ENCODE measurements at places on chromosomes 5 and 9.

GRCh38 chr9:111648066-111648465 lies 13.3 kb upstream of the GNG10 start:
- DNase-seq: no peak

DNA sequence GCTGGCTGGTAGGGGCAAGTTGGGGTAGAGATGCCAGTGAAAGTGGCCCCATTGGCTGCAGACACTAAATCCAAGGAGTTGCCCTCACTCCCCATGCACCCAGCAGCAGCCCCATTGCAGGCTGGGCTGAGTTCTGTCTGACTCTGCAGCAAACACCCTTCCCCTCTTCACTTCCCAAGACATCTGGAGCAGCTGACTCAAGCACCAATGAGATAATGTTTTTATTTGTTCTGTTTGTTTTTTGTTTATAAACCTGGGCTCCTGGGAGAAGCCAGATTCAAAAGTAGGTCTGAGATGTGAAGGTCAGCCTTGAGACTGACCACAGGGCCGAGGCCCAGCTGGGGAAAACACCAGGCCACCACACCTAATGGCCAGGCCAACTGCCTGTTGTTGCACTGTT lies 545.9 kb upstream of the KLF4 start:
- DNase-seq: no peak

GRCh38 chr5:141478321-141478945 lies 2.7 kb downstream of the PCDHGC3 start:
- DNase-seq: no peak

GRCh38 chr5:2901096-2901495 lies 149.6 kb upstream of the IRX2 start:
- no peak for DNase-seq

GRCh38 chr5:59327191-59327980 lies 566.1 kb downstream of the PDE4D start:
- no peak for DNase-seq

DNA sequence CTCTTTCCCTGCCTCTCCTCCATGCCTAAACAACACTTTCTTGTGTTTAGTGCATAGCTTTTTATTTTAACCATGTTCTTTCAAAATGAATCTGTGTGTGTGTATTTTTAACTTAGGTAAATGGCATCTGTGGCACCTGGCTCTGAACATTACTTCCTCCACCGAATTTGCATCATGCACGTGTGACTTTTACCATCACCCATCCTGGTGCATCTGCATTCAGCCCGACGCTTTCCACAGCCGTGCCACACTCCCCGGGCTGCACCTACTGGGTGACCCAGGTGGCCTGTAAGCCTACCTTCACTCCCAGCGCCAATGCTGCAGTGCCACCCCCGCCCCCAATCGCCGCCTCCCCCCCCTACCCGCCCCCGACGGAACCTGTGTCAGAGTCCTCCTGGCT lies 12.7 kb upstream of the FCN1 start:
- no peak for DNase-seq

GRCh38 chr9:776086-776485 lies 65.4 kb upstream of the DMRT1 start:
- DNase-seq: no peak

- DNase-seq: no peak
Observed at GRCh38 chr9:135339378-135339973, 140.1 kb upstream of the PPP1R26 start.

- no peak for DNase-seq
Observed at GRCh38 chr5:78593465-78593864, 55.1 kb downstream of the LHFPL2 start.

DNA sequence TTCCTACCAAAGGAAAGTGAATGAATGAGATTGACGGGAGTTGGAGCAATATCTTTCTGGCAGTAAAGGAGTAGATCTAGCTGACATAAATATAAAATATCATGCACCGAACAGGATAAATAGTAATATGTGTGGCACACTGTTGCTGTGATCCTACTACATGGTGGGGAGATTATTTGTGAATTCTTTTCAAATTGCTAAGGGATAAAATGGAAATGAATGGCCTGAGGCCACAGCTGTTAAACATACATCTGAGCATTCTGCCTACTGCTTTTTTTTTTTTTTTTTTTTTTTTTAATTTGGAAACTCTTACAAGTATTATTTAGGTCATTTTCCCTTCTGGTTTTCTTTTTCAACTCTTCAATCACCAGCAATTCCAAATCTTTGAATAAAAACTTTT lies 66.8 kb downstream of the MEF2C start:
- DNase-seq: no peak

DNA sequence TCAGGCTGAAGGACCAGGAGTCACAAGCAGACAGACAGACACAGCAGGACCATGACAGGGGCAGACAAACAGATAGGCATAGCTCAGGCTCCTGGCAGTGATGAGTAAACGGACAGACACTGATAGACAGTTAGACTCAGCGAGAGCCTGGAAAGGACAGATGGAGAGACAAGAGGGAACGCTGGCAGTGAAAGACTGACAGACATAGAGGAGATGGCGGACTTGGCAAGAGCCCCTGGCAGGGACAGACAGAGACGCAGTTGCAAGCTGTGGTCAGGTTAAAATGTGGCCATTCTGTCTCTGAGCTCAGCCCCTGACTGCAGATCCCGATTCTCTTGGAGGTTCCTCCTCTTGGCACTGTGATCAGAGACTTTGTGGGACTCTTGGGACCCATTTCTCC lies 13.6 kb downstream of the CSF2 start:
- no peak for DNase-seq

DNA sequence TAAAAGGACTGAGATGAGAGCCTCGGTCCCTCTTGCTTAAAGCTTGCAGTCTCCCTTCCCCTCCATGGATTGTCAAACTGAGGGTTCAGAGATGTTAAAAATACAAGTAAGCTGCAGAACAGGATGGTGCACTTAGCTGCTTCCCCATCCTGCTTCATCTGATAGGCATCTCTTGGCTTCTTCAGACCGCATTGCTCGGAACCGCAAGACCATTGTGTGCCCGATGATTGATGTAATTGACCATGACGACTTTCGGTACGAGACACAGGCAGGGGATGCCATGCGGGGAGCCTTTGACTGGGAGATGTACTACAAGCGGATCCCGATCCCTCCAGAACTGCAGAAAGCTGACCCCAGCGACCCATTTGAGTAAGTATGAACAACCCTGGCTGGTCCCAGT lies 65.5 kb upstream of the SAP30L start:
- no peak for DNase-seq

- no peak for DNase-seq
Observed at GRCh38 chr5:139662617-139663016, 14.5 kb downstream of the CXXC5 start.

DNA sequence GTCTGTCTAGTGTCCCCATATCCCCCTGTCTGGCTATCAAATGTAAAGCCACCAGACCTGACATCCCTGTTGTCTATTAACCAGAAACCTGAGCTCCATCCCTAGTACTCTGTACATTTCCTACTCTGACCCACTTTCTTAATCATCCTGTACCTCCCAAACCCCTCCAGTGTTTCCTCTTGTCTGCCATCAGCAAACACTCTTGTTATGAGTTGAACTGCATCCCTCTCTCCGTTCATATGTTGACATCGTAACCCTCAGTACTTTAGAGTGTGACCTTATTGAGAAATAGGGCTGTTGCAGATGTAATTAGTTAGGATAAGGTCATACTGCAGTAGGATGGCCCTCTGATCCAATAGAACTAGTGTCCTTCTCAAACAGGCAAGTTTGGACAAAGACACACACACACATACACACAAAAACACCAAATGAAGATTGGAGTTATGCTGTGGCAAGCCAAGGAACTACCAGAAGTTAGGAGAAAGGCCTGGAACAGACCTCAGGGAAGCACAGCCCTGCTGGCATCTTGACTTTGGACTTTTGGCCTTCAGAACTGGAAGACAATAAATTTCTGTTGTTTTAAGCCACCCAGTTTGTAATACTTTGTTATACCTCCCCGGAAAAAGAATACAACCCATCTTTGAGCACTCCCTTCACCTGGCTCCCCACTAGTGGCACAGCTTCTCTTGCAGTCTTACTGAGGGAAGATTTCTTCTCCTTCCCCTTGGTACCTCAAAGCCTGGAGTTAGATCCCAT lies 180.0 kb upstream of the PTGER4 start:
- no peak for DNase-seq

DNA sequence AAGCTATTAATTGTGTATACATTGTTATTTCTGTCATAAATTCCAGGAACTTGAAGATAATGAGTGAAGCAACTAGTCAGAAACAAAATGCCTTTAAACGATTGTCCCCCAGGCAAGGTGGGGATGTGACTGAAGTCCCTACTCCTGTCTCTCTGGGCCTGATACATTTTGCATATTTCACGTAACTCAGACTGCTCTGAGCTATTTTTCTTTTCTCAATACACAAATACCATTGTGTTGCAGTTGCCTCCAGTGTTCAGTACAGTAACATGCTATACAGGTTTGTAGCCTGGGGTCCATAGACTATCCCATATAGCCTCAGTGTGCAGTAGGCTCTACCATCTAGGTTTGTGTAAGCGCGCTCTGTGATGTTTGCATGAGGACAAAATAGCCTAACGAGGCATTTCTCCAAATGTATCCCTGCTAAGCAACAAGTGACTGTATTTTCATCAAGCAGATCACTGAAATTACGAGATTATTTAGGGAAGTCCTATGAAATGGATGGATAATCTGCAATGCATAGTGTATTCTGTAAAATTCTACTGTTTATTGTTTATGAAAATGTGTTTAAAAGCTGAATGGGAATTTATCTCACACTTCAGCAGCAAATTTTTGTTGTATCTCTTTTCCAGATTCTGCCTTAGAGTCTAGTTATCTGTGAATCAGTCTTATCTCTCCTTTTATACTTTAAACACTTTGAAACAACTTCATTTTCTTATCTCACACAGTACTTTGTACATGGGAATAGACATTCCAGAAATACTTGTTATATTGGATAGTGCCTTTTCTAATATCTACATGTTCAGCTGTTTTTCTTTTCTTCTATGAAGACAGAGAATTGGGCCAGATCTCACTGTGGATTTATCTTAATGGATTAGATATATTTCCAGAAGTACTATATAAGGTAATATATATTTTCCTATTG lies 150.5 kb downstream of the CD180 start:
- no peak for DNase-seq

- DNase-seq: no peak
Observed at GRCh38 chr5:85576666-85577065, 1041.1 kb upstream of the COX7C start.

DNA sequence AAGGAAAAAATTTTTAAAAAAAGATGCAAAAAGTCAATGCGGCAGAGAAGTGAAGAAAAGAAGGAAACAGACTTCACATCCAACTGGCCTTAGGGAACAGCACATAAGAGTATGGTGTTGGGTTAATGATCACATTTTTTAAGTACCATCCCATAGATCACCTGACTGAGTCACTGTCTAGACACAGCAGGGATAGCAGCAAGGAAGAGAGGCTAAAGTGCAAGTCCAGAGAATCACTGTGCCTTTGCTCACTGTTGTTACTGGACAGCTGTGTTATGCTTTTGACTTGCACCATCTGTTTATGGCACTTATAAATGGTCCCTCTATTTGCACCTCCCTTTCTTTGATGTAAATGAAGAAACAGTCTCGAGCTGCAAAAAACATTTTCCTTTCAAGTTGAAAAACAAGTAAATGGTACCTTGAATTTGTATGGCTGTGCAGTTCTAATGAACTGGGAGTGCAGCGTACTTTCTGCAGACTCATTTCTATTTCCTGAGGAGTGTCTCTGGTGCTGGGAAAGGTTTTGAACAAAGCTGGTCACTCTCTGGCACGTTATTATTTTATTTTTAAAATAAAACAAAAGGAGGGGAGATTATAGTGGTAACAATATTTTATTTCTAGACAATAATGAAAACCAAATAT lies 84.2 kb downstream of the TRPM6 start:
- DNase-seq: no peak

- no peak for DNase-seq
Observed at GRCh38 chr9:130936285-130937117, 2.5 kb downstream of the FIBCD1 start.

- DNase-seq: no peak
Observed at GRCh38 chr5:138344887-138345622, 7.0 kb downstream of the FAM53C start.

DNA sequence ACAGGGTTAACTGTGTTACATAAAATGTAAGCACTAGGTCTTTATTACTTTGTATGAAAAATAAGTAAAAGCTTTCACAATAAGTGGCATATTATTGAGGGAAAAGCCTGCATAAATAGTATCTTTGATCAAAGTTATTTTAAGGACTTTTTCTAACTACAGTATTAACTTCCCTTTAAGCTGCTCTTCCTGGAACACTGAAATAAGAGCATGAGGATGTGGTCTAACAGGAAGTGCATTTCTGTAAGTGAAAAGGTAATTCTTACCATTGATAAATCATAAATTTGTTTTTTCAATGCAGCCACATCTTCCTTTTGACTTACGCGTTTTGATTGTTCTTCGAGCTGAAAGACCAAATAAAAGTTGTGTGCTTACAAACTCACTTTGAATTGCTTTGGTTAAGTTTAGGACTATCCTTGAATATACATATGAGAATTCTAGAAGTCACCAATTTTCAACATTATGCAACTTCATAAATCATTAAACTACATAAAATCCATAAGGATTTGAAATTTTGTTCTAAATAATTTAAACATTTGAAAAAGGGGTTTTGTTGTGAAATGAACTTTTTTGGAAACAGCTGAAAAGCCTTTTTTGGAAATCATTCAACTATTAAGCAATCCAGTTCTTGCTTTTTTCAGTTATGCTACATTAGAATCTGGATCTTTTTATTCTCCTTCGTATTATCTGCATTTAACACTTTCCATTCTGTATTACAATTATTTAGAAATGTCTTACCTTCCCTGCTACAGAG lies 50.6 kb downstream of the RASEF start:
- DNase-seq: no peak

GRCh38 chr5:98468188-98468869 lies 305.1 kb upstream of the RGMB start:
- no peak for DNase-seq

DNA sequence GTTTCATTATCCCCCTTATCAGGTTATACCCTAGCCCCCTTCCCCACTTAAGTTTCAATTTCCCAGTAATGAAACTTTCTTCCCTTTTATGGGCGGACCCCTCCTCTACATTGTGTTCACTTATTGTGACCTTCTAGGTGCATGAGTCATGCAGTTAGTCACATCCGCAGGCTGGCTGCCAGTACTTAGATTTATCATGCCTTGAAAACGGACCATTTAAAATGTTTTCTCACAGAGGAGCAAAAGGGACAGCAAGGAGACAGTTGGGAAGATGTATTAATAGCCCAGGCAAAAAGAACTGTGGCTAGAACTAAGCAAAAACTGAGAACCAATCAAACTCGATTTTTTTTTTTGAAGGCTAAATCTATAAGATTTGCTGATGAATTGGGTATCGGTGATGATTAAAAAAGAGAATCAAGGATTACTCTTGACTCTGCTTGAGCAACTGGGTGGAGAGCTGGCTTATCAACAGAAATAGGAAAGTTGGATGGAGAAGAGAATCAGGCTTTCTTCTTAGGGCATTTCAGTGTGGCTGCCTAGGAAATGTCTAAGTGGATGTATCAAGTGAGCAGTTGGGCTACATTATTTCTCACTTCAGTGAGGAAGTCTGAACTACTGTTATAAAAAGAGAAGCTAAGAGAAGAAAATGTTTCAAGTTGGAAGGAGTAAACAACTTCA lies 615.0 kb downstream of the HINT1 start:
- no peak for DNase-seq

- DNase-seq: no peak
Observed at GRCh38 chr9:70135176-70135575, 91.5 kb downstream of the MAMDC2 start.

GRCh38 chr5:59837071-59837470 lies 56.5 kb downstream of the PDE4D start:
- DNase-seq: no peak

- no peak for DNase-seq
Observed at GRCh38 chr9:114806526-114806900, 674 bp upstream of the TNFSF15 start.

GRCh38 chr5:14510156-14510734 lies 71.3 kb upstream of the OTULINL start:
- no peak for DNase-seq
